ENCODE measurements at places on chromosomes 5 and 9.

DNA sequence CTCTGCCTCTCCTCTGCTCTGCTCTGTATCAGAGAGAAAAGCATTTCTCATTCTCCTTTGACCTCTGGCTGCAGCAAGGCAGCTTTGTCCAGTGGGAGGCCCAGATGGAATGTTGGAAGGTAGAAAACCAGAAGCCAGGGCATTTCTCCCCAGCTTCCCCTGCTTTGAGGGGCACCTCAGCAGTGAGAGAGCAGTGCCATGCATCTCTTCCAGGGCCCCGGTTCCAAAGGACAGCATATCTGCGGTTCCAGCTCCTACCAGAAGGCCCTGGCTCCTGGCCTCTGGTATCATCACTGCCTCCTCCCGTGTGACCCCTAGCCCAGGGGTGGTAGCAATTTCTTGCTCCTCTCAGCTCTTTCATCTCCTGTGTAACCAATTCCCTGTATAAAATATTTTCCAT, 190.8 kb downstream of the SPOCK1 start:
- no peak for DNase-seq

GRCh38 chr5:1091632-1092031, 20.2 kb downstream of the SLC12A7 start:
- DNase-seq = no peak

- no peak for DNase-seq
Measured at GRCh38 chr5:51471630-51472029, 88.4 kb downstream of the ISL1 start.

DNA sequence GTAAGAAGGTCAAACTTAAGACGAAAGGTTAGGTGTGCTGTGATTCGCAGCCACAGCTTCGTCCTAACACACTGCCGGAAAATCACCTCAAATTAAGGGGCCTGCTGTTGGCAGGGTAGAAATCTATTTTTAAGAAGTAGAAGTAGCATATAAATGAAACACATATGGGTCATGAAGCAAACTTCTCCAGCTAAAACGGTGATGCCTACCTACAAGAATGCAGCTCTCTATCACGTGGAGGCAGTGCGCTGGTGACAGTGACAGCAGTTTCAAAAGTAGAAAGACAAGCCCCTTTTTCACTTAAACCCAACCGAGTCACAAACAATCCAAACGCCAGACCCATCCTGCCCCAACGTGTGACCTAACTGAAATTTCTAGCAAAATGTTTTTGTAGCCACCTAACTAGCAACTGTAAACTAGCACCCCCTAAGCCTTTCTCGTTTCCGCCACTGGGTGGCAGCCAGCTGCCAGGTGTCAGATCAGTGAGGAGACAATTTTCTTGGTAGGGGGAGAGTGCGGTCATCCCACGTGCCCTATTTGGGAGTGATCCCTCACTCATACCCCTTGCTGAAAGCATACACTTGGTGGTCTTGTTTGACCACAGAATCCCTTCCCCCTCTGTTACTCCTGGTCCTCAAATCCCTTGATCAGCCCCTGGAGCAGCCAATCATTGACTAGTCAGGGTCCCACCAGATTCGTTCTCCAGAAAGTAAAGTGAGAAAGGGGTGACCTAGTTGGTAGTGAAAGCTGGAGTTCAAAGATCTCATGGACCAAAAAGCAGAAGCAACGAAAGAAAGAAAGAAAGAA, 71.8 kb upstream of the MAMDC2 start:
- DNase-seq = peak; percentile 71

DNA sequence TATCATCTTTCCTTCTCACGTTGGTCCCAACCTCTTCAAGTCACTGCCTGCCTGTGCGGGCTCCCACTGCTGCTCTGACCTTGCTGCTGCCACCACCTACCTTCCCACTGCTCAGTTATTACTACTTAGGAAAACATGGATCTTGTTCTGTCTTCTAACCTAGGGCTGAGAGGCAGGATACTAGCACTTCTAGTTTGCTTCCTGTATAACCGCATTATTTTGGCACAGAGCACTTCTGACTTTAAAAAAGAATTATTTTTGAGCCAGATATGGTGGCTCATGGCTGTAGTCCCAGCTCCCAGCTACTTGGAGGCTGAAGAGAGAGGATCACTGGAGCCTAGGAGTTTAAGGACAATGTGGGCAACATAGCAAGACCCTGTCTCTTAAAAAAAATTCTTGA, 135.4 kb upstream of the GNA14 start:
- no peak for DNase-seq

- DNase-seq = no peak
Measured at GRCh38 chr5:103744159-103744558, 181.6 kb upstream of the NUDT12 start.

GRCh38 chr9:99962680-99963261, 56.3 kb downstream of the STX17 start:
- DNase-seq = peak; percentile 31
